ENCODE measurements at places on chromosomes 7 and 10.
A peak's percentile ranks its signal among the peaks of the same experiment; 100 is the strongest.

DNA sequence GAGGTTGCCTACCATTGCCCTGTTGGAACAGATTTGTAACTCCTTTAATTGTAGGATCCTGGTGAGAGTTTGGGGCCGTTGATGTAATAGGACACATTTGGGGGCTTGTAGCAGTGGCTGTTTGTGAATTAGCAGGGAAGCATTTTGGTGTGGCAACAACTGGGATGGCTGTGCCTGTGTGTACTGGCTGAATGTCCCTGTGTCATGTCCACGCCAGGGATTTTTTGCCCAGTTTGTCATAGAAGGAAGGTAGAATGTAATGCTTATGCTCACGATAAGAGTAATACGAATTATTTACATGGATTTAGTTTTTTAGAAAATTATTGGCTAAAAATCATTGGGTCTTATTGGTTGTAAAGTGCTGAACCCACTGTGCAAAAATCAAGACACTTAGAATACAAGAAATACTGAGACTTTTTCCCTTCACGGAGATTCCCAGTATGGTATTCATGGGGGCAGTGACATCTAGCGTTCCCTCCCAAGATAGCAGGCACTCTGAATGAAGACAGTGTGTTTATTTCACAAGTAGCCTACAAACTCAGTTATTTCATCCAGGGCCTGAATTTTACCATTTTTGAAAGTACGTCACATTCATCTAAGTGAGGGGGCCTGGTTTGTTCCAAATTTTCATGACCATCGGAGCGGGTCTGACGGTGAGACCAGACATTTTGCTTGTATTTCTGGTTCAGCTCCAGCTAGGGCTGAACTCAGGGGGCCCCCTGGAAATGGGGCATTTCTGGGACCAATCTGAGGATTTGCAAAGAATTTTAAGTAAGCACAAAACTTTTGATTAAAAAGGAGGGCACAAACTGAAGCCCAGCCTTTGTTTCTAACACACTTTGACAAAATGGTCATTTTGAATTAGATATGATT, 74.7 kb downstream of the CACNB2 start:
- DNase-seq, result no peak

- no peak for DNase-seq
These were observed 70.4 kb downstream of the DENND11 start for GRCh38 chr7:141631525-141631924.

DNA sequence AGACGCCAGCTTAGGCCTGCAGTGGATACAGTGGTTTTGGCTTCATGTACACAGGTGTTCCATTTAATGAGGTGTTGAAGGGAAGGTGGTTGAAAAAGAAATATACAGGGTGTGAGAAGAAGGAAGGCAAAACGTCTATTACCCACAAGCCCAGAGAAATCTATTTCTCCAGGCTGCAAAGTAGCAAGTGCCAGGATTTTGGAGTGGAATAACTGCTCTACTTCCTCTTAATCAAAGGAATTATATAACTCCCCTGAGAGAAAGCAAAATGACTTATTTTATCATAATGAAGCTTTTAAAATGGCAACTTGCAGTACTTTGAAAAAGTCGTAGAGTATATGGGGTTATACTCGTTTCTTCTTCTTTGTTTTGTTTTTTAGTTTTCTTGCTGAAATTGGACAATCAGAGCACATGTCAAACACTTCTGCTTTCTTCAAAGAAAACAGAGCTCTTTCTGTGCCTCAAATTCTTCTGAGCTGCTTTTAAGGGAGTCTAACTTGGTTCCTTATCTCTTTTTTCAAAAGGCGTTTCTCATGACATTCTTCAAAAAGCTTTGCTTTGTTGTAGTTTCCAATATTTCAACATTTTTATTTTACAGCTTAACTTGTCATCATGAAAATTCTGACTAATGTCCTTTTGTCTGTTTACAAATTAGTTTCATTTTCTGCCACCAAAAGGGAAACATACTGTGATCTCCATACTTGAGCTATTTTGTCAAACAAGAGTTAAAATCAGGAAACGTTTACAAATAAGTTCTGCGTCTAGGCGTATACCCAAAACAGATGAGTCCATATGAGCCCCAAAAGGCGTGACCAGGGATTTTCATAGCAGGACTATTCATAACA, 289.7 kb downstream of the FRMD4A start:
- DNase-seq, result no peak

GRCh38 chr10:22436893-22437619, 91.8 kb downstream of the SPAG6 start:
- peak; percentile 83 for DNase-seq

- no peak for DNase-seq
These were observed at the start of gene SP8 for GRCh38 chr7:20786779-20787659. SP8 (minus strand) TSS chr7:20786886; CDS start chr7:20786798, 88 bp downstream.

DNA sequence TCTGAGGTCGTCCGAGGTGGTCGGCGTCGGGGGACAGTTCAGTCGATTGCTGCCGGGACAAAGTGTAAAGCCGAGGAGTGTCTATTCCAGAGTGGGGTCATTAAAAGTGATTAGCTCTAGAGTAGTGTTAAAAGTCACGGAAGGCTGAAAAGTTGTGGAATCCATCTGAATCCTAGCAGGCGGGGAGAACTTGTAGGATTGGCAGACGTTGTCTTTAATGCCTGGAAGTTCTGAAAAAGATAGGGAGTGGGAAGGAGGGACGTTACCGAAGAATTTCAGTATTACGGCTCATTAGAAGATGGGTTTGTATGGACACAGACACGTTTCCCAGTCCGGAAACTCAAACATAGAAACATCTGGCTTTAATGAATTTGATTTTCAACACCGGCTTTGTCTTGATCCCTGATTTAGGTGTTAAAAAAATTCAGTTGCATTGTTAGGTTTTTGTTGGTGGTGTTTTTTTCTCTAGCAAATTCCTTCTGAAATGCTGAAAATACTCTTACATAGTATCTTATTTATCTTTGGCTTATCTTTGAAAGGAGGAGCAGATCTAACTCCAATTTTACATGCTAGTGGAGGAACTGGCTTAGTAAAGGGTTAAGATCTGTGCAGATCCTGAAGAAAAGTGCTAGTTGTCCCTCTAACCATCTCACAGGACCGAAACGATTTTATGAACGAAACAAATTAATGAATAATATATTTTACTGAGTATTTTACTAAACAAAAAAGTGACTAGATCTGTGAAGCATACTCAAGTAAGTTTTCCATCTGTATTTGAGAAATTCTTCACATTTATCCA, 900 bp downstream of the MKLN1 start:
- DNase-seq, result no peak

DNA sequence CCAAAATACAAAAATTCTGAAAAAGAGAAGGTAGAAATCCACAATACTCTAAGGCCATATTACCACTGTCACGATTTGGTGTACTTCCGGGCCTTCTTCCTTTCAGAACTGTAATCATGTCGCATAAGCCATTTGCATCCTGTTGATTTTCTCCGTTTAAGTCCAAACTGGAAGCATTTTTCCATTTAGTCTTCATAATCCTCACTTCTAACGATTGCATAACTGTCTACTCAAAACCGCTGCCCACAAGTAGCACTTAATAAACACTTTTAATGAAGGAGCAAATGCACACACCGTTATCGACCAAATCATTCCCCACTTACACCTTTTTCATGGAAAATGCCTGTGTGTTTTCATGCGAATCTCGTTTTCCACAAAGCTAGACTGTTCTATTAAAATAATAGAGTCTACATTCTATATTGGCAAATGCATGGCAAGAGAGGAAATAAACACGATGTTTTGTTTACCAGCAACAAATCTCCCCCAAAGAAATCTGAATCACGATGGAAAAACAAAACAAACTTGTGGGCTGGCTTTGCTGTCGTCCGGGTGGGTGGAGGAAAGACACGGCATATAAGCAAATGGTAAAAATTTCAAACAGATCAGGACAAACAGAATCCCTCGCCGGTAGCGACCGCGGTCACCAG, 1.0 kb downstream of the ATE1 start:
- DNase-seq, result no peak

DNA sequence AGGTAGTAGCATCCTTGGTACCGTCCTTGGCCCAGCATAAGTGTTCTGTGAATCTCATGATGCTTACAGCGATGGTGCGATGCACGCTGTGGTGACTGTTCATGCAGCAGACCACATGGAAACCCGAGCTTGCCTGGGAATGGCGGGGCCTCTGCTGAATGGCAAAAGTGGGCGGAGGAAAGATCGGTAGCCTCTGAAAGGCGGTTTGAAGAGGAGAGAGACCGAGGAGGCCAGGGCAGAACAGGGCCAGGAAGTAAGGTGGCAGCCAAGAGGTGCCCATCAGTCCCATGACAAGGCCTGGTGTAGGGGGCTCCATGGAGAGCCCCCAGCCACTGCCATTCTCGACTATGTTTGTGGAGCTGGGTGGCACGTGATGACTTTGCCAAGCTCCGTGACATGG, 33.2 kb upstream of the CNPY1 start:
- no peak for DNase-seq
